ENCODE measurements at places on chromosomes 16 and 17. TPM values are rescaled to one million over a fixed set of nuclear protein-coding genes. Genes with fewer than 3 reads are reported as not detected.

The ZFHX3 gene
- 9.9 TPM for total RNA-seq

The ASPSCR1 gene
- total RNA-seq: 27.1 TPM

The KCNJ16 gene
- 0.26 TPM for total RNA-seq

The DHX8 gene
- 41.4 TPM for total RNA-seq

The PTRH2 gene
- 102 TPM for total RNA-seq

The CDT1 gene
- 16.4 TPM for total RNA-seq

The SDK2 gene
- total RNA-seq: 0.62 TPM

The SHISA6 gene
- total RNA-seq: not detected

The MYO15A gene
- total RNA-seq: 0.31 TPM

The SSTR5 gene
- 0.20 TPM for total RNA-seq

The GPR179 gene
- total RNA-seq: 0.01 TPM

The NRN1L gene
- 0.33 TPM for total RNA-seq

All from A549 treated with ZK216348 at 1 μM for 4 hours (cell line).